ENCODE measurements at places on chromosomes 16 and 17.

- DNase-seq = no peak
Measured at GRCh38 chr17:50079334-50080095, 15.6 kb upstream of the PDK2 start.

- no peak for DNase-seq
Measured at GRCh38 chr17:31888124-31888523, 13.4 kb downstream of the UTP6 start.

DNA sequence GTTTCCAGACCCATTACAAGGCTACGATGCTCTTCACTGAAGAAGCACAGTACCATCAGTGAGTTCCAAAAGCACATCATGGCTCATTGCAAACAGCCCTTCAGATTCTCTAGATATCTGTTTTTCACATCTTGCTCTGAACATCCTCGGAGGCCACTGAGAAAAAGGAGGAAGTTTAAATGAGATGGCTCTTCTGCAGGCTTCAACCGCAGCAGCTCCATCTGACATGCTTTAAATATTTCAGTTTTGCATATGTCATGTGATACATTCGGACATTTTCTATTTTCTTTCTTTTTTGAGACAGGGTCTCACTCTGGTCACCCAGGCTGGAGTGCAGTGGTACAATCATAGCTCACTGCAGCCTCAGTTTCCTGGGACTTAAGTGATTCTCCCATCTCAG lies 396.8 kb downstream of the NPIPA8 start:
- DNase-seq = no peak

DNA sequence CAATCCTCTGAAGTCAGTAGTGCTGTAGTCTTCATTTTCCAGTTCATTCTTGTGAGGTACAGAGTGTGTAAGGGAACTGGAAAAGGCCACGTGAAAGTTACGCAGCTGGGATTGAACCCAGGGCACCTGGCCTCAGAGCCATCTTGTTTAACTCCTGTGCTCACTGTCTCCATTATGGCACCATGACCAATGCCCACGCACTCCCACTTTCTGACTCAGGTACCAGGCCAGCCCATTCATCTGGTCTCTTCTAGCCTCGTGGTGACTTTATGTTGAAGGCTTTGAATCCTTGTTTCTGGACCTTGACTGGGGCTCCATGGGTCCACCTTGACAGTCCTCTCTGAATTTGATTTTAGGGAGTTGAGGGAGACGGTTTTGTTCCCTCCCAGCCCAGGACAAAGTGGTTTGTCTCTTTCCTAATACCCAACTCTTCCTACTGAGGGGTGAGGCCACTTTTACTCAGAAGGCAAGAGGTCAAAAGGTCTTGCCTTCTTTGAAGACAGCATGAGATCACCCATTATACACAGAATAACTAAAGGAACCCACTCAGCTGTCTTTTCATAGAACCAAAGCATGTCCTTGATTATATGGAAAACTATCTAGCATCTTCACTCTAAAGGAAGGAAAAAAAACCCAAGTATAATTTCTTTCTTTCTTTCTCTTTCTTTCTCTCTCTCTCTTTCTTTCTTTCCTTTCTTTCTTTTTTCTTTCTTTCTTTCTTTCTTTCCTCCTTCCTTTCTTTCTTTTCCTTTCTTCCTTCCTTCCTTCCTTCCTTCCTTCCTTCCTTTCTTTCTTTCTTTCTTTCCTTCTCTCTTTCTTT lies 50.0 kb downstream of the OTOA start:
- no peak for DNase-seq

DNA sequence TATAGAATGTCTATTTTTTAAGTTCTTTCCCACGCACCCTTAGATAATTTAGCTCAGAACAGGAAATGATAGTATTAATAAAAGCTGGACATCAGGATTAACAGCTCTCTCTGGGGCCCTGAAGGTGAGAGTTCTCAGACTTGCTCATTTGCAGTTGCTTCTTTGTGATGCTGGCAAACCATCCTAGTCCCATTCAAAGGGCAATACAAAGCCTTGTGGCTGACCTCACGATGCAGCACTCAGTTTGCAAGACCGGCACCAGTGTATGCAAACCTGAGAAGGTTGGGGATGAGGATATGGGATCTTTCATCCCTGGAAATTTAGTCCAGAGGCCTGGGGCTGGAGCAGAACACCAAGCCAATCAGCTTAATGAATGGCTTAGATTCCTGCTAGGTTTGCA lies 29.3 kb downstream of the STH start:
- DNase-seq = no peak

GRCh38 chr17:39018267-39019134 lies 51.3 kb upstream of the FBXO47 start:
- DNase-seq = no peak

Data from fibroblast of gingiva (primary cell).